ENCODE measurements at places on chromosomes 11 and 22.

GRCh38 chr11:113685654-113686359, 20.3 kb downstream of the TMPRSS5 start:
- no peak for DNase-seq

DNA sequence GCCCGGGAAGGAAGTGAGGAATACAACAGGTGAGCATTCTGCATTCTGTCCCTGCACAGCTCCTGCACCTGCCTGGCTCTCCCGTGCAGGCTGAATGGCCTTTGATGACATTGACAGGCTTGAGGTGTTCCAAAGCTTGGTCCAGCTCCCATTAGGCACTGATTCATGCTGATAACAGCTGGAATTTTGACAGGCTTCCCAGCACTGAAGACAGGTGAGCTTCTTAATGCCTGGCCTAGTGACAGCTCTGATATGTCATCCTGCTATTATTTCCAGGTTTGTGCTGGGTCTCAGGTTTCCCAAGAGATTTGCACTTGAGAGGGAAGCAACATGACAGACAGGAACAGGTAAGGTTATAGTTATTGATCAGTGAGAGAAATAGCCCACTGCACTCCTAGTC, 58.0 kb upstream of the MTNR1B start:
- DNase-seq: no peak

- no peak for DNase-seq
Observed at GRCh38 chr11:50181334-50181733, 148.7 kb downstream of the OR4C45 start.

DNA sequence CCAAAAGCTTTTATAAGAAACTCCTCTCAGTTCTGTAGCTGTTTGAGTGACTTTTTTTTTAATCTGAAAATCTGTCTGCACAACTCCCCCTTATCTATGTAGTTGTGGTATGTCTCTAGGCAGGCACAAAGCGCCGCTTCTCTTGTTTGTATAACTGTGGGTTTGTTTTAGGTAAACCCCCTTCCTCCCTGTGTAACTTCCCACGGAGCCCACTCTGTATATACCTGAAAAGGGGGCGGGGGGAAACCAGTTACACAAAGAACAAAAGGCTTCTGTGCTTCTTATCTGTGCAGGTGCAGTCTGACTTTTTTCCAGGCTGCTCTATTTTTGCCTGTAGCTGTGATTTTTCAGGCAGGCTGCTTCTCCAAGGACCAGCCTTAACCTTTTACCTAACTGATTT, 13.2 kb downstream of the OR10AG1 start:
- no peak for DNase-seq

GRCh38 chr11:22246992-22247391, 54.1 kb downstream of the ANO5 start:
- DNase-seq: no peak
